CD4-positive, alpha-beta T cell treated with Interleukin-15 for 4 hours (primary cell): ENCODE measurements at places on chromosomes 1 and 21.

DNA sequence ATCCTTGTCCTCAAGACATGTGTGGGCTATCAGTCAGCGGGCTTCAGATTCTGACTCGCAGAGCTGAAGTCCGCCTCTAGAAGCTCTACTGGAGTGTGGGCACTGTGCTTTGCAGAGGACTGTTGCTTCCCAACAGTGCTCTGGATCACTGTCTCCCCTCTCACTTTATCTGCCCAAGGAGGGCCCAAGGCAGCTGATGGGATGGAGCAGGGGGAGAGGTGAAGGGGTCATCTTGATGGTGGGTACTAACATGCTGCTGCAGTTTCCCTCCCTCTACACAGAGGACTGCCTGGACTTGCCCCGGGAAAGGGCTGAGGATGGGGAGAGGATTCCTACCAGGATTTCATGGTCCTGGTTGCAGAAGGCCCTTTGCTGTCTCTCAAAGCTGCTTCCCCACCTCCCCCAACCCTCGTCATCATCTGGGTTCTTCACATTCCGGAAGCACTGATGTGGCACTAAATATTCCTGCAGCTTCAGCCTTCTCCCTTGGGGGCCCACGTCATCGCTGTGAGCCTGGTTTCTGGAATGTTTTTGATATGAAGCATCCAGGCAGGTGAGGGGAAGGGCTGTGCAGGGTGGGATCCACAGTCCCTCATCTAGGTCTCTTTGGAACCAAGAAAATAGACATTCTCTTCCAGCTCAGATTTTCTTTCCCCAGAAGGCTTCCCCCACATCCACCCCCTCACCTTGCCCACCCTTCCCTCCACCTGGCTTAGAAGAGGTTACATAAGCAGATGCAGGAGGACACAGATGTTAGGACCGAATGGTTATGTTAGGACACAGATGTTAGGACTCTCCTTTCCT, 23.2 kb downstream of the NUAK2 start:
- DNase-seq, result no peak

- no peak for DNase-seq
Observed at GRCh38 chr1:18736958-18737357, 106.3 kb downstream of the PAX7 start.

- DNase-seq, result no peak
Observed at GRCh38 chr21:41985662-41986416, 24.3 kb downstream of the ZBTB21 start.

- DNase-seq, result no peak
Observed at GRCh38 chr1:3134381-3135072, 65.5 kb downstream of the PRDM16 start.

DNA sequence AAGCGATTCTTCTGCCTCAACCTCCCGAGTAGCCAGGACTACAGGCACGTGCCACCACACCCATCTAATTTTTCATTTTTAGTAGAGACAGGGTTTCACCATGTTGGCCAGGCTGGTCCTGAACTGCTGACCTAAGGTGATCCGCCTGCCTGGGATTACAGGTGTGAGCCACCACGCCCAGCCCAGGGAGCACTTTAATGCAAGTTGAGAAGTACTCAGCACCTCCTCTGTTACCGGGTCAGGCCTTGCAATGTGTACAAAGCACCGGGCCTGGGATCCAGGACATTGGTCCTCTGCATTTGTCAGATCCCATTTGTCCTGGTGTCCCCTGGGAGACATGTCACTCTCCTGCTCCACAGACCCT, 143.6 kb downstream of the TOMM20 start:
- DNase-seq, result no peak

- DNase-seq, result no peak
Observed at GRCh38 chr1:183638649-183639387, 3.2 kb upstream of the ARPC5 start.

GRCh38 chr1:6239950-6240768, 3.8 kb upstream of the HES3 start:
- DNase-seq, result no peak

DNA sequence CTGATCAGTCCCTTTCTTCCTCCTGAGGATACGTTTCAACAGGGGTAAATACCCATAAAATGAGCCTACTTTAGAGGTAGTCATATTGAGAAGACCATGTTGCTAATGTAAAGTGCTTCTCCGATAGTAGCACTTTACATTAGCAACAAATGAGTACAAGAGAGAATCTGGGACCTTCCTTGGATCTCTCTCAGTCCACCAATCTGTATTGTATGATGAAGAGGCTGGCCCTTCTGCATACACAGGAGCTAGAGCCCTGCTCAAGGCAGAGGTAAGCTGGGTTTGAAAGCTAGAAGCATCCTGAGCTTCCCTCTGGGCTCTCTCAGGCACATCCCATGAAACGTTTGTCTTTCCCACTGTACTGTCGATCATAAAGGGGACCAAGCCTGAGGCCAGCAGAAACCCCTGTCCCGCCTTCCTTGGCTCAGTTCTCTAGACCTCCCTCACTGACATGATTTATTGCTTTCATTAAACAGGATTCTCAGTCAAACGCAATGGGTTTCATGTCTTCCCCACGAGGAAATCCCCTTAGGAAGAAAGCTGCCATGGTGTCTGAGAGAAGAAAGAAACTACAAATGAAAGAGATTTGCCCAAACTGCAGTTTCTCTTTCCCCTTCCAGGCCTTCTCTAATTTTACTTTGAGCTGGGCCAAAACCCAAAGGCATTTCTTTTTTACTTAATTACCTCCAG, 62.8 kb upstream of the BCAR3 start:
- DNase-seq, result no peak

- no peak for DNase-seq
Observed at GRCh38 chr1:10387677-10388386, 11.0 kb upstream of the PGD start.

DNA sequence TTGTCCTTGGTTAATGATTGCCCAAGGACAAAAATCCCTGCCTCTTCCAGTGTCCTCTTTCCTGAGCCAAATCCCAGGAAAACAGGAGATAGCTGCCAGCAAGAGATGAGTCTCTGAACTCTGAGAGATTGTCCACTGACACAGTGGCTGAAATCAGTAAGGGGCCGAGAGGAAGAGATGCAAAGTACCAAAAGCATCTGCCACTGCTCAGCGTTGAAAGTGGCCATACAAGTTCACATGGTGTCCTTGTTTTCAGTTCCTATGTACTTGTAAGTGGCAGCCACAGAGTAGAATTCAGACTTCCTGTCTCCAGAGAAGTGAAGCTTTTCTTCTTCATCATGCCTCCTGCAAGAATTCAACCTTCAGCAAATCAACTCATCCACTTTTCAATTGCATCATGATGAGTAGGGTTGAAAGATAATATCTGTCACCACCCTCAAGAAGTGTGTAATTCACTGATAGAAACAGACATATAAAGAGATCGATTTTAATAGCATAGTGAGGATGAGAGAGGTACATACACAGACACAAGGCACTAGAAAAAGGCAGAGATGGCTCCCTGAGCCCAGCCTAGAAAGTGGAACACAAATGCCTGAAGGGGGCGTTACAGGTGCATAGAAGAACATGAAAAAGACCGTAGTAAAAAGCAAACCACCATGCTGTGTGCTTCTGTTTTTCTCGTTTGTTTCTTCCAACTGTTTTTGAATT, 185.8 kb downstream of the MRPL39 start:
- DNase-seq, result peak; percentile 80

DNA sequence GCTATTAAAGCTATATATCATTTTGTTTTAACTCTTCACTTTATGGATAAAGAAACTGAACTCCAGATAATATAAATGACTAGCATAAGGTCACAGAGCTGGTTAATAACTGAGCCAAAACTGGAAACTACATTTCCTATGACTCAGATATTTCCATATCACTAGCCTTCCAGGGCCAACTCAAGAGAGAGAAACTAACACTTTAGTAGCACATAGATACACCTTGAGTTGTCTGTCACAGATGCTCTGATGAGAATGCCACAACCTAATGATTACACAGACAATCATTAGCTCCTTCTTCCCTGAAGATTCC, 40.7 kb downstream of the NME7 start:
- DNase-seq, result no peak

GRCh38 chr1:233004451-233004850, 54.0 kb downstream of the NTPCR start:
- no peak for DNase-seq

DNA sequence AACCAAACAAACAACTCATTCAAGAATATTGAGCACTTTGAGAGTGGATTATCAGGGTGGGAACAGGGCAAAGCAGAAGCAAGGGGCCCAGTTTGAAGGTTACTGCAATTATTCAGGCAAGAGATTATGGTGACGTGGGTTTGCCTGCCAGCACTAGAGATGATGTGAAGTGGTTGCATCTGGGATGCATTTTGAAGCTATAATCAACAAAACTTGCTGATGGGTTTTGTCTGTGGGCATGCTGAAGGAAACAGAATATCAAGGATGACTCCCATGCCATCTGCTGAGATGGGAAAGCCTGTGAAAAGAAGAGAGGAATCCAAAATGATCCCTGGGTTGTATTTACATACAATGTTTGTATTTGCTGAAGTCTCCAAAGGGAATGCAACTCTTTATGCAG, 224.3 kb upstream of the GREM2 start:
- no peak for DNase-seq

DNA sequence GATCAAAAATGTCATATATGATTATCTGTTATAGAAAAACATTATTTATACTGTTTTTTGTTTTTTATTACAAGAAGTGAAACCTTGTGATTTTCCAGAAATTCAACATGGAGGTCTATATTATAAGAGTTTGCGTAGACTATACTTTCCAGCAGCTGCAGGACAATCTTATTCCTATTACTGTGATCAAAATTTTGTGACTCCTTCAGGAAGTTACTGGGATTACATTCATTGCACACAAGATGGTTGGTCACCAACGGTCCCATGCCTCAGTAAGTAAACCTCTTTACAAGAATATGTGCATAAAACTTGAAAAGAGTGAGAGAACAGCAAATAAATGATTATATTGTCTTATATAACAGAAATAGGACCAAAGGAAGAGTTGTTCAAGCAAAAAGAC, 14.5 kb downstream of the CFHR4 start:
- no peak for DNase-seq

DNA sequence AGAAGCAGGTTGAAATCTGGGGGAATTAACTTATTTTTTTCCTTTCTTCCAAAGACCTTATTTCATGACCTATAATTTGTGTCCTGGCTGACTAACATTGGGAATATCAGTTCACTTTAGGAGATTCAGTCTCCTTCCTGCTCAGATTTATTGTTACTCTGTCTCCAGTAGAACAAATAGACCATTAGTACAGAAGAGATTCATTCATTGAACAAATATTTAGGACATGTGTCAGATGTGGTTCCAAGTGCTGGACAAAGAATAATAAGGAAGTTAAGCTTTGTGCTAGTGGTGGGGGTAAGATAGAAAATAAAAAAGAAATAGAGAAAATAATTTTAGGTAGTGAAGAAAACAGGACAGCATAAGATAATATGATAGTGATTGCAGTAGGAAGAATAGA, 20.3 kb downstream of the ZMYM4 start:
- DNase-seq, result no peak

GRCh38 chr1:101311146-101311920, 74.5 kb downstream of the S1PR1 start:
- peak; percentile 37 for DNase-seq

GRCh38 chr1:40312238-40313205, 4.6 kb downstream of the COL9A2 start:
- peak; percentile 20 for DNase-seq

GRCh38 chr1:212690816-212691403, 8.7 kb downstream of the BATF3 start:
- no peak for DNase-seq

DNA sequence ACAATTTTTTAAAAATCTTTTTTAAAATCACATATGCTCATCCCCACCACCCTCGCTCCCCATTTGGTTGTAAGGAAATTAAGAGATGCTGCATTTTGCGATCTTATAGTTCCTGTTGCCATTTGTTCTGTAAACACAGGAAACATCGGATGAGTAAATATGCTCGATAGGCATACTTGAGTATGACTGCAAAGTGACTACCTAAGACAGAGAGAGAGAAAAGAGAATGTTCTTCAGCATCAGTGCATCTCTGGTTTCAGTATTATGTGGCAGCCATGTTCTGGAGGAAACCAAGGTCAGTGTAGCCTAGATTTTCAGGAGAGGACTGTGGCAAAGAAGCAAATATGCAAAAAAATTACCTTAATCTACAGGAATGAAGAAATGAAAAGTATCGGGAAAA, 265.5 kb upstream of the FMN2 start:
- no peak for DNase-seq

GRCh38 chr1:107198561-107198960, 57.7 kb downstream of the NTNG1 start:
- no peak for DNase-seq

DNA sequence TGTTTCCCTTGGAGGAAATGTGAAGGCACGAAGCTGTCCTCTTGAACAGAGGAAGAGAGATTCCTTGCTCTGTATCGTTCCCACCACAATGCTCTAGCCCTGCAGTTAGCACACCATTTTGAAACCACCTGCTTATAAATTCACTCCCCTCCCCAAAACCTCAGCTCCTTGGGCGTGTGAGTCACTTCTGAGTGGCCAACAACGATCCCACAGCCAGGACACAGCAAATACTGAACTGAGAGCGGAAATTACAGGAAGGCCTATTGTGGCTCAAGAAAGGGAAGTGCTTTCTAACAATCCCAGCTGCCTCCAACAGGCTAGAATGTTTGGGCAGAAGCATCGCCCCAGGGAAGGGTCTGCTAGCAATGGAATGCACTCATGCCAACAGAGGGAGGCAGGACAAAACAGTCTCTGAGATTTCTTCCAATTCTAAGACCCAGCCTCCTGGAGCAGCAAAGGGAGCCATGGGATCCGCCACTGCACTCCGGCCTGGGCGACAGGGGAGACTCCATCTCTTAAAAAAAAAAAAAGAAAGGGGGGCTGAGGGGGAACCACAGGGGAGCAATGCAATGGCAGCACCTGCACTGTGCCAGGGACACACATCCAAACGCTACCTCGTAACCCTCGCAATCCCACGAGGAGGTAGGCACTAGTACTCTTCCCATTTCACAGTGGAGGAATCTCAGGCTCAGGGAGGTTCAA, 1.9 kb downstream of the TMEM53 start:
- peak; percentile 28 for DNase-seq

DNA sequence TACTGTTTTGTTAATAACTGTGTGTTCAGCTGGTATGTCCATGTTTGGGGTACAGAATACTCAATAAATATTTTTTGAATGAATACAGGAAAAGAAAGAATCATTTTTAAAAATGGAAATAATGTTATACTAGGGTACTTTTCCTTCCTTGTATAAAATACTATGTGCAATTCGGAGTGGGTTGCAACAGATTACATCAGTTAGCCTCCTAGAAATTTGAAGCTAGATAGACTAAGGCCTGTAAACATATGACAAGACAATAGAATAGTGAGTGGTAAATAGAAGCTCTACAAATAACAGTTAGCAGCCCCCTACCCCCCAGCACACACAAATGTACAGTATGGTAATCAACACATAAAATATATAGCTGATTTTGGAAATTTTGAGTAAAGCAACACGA, 195.9 kb downstream of the KCNT2 start:
- no peak for DNase-seq
